Thoracic aorta (tissue), 2 donors: ENCODE measurements at places on chromosomes 2 and 18. TPM values are rescaled to one million over a fixed set of nuclear protein-coding genes. Genes with fewer than 3 reads are reported as not detected.

GRCh38 chr2:177338177-177338721 is 54.3 kb upstream of the AGPS start:
- no peak for DNase-seq
- no peaks in the 10 kb centered on the region for H3K4me1 ChIP-seq
- no peak overlapping the region for H3K4me3 ChIP-seq
- H3K27ac ChIP-seq = no peak overlapping the region
- no peaks in the 10 kb centered on the region for H3K36me3 ChIP-seq

DNA sequence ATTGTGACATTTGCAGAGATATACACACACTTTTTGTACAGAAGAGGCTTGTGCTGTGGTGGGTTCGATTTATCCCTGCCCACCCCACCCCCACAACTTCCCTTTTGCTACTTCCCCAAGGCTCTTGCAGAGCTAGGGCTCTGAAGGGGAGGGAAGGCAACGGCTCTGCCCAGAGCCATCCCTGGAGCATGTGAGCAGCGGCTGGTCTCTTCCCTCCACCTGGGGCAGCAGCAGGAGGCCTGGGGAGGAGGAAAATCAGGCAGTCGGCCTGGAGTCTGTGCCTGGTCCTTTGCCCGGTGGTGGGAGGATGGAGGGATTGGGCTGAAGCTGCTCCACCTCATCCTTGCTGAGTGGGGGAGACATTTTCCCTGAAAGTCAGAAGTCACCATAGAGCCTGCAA is 40.0 kb downstream of the STEAP3 start:
- H3K4me3 ChIP-seq = no peak overlapping the region
- H3K27me3 ChIP-seq = no peaks in the 10 kb centered on the region
- H3K27ac ChIP-seq = no peak overlapping the region
- peaks cover 2% of the 10 kb centered on the region for H3K36me3 ChIP-seq
- no peak for DNase-seq
- no peaks in the 10 kb centered on the region for H3K4me1 ChIP-seq

GRCh38 chr2:120430501-120430830 is 84.5 kb downstream of the INHBB start:
- H3K27ac ChIP-seq = no peak overlapping the region
- no peaks in the 10 kb centered on the region for H3K36me3 ChIP-seq
- DNase-seq = no peak
- H3K4me1 ChIP-seq = no peaks in the 10 kb centered on the region
- no peaks in the 10 kb centered on the region for H3K27me3 ChIP-seq

DNA sequence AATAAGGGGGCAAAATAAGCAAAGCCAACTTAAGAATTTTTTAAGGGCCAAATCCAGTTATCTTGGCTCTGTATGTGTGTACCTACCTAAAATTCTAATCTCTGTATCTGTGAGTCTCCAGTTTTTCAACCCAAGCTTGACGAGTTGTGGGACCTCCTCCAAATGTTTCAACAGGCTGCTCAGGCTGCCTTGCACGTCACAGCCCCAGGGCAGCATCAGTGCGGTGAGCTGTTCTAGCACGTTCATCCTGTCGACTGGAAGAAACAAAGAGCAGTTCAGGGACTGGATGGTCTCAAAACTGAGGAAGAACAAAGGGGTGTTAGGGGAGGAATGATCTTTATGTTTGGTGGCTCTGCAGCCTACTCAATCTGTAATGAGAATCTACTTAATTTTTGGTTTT is 29.4 kb downstream of the NLRC4 start:
- no peaks in the 10 kb centered on the region for H3K4me1 ChIP-seq
- DNase-seq = no peak
- H3K36me3 ChIP-seq = no peaks in the 10 kb centered on the region
- H3K27ac ChIP-seq = no peak overlapping the region

DNA sequence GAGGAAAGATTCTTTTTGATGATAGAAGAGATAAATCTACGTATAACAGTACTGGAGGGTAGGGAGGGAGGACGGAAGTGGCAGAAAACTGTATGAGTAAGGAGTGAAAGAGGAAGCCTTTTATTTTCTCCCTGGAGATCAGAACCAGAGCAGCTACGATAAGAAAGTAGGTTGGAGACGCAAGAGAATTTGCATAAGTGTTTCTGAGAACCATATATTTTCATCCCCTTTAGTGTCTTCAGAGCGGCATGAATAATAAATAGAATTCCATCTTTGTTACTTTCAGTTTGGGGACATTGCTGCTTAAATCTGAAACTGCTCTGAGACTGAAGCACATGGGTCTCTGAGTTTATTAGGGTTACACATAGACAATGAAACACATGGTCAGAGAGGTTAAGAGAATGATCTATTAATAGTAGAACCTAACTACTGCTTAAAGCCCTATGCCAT is 230.2 kb upstream of the TNP1 start:
- H3K27ac ChIP-seq = no peak overlapping the region
- no peaks in the 10 kb centered on the region for H3K36me3 ChIP-seq
- peaks cover 9% of the 10 kb centered on the region for H3K4me1 ChIP-seq
- no peak for DNase-seq

The ABCB11 gene
- total RNA-seq = not detected

The CPLX4 gene
- total RNA-seq = not detected

The NTSR2 gene
- not detected for total RNA-seq

The FMNL2 gene
- 87.0 TPM for total RNA-seq

The CHRND gene
- total RNA-seq = not detected
